ENCODE measurements at places on chromosomes 12 and 14.

- DNase-seq: no peak
Measured at GRCh38 chr12:78323226-78323625, 492.5 kb downstream of the NAV3 start.

GRCh38 chr12:52612431-52613383, 5.7 kb downstream of the KRT73 start:
- DNase-seq: no peak

GRCh38 chr12:5335069-5335468, 96.8 kb upstream of the NTF3 start:
- DNase-seq: no peak

GRCh38 chr14:103385929-103386712, 906 bp downstream of the MARK3 start:
- no peak for DNase-seq

DNA sequence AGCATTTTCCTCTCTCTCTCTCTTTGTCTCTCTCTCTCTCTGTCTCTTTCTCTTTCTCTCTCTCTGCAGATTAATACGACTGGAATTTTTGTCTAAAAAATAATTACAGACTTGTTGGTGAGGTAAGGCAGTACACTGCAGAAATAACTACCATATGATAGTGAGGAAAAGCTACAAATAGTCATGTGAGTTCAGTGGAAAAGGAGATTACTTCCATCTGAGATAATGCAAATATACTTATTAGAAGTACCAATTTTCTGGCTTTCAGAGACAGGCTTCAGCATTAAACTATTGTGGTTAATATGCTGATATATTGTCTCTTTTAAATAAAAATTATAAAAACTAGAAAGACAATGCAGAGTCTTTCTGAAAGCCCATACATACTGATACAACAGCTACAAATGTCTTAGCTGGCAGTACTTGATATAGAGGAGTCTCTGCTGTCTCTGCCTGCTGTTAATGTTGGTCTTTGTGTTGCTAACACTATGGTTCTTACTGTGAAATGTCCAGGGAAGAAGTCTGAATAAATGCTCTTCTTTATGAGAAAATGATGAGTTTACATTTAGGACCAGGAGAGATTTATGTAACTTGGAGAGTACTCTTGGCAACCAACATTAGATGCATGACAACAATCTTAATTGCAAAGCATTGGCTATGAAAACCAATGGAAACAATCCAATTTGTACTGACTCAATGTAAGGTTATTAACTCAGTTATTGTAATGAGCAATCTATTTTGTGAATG, 167.0 kb downstream of the LRFN5 start:
- no peak for DNase-seq

Data from LNCaP clone FGC (cell line).